Stimulated activated CD8-positive, alpha-beta memory T cell treated with anti-CD3 and anti-CD28 coated beads, Interleukin-15, amount 100 ng/mL, for 1 hour (primary cell): ENCODE measurements at places on chromosomes 1 and 21.

GRCh38 chr1:92567211-92567868 is 80.6 kb upstream of the GFI1 start:
- DNase-seq, result no peak

DNA sequence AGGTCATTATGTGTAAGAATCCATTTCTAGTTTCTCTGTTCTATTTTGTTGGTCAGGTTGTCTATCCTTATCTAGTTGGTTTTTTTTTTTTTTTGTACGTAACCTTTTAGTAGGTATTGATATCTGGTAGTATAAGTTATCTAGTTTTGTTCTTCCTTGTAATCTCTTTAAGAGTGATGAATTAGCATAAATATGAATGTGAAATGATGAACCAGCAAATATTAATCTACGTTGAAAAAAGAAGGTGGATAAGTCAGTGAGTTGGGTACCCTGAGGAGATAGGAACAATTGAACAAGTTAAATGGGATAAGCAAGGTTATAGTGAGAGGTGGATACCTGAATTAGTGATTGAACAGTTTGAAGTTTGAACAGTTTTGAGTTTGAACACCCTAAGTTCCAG is 33.9 kb downstream of the TTC3 start:
- no peak for DNase-seq

DNA sequence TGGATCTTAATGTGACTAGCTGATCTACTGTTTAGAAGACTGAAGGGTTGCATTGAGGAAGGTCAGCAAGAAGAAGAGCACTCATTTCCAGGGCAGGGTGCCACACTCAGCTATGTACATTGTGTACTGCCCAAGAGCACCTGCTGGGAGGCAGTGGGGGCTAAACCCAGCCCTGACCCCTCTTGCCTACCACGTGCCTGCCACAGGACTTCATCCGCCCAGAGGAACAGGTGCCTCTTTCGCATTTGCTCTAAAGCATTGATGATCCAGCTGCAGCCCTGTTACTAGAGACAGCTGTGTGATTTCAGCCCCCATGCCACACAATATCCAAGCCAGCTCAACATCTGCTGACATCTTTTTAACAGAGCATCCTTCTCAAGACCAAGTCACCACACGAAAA is 341.8 kb downstream of the LMX1A start:
- DNase-seq, result no peak

DNA sequence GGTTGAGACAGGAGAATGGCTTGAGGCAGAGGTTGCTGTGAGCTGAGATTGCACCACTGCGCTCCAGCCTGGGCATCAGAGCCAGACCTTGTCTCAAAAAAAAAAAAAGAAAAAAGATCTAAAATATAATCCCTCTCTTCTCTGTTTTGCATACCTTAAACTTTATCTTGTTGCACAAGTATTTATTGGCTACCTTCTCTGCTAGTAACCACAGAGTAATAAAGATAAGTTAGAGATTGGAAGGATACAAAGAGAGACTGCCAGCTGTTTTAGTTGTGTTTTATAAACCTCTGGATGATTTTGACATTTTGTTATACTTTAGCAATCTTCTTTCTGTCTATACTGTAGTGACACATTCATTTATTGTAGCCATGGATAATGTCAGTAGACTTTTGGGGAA is 27.7 kb downstream of the AGO3 start:
- no peak for DNase-seq

DNA sequence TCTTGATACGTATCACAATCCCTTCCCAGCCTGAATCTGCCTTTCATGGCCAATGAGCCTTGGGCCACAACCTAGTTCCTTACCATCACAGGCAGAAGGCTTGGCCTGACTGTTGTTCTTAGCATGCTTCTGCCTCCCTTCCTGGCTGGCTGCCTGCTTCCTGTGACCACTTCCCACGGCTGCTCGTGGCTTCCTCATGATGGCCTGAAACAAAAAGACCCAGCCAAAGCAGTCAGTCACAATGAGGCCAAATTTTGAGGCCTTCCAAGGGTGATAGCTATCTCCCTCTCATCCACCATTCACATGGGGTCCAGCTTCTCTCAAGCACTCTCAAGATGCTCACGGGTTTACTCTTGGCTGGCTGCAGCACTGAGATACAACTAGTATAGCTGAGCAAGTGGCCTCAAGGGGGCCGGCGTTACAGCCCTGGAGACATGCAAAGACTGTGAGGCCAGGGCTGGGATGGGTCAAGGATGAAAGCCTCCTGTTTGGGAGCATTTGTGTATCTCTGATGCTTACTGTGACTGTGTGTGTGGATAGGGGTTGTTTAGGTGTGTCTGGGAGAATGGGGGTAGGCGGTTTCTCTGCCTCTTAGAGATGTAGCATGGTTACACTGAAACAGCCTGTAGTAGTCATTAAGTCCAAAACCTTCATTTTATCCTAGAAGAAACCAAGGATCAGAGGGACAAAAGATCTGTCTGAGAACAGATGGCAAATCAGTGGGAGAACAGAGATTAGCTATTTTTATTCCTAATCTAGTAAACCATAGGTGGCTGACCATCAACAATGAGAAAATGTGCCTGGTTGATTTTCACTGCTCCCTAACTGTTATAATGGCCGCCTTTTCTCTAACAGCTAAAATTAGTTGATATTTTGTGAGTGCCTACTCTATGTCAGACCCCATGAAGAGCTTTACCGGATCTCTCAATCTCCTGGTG is 5.4 kb upstream of the TOE1 start:
- no peak for DNase-seq

GRCh38 chr1:227888404-227889046 is 59.2 kb downstream of the WNT9A start:
- no peak for DNase-seq

DNA sequence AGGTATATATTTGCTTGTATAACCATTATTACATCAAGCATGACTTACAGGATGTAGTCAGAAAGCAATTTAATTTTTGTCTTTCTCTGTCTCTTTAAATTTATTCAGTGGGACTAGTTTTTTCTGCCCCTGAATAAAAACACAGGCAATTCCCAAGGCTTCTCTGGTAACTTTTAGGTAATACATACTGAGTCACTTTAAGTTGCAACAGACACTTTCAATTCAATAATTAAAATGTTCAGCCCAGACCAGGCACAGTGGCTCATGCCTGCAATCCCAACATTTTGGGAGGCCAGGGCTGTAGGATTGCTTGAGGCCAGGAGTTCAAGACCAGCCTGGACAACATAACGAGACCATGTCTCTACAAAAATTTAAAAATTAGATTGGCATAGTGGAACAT is 12.3 kb downstream of the SLC44A3 start:
- DNase-seq, result no peak

- DNase-seq, result no peak
Observed at GRCh38 chr1:21307663-21308305, 17.5 kb upstream of the ECE1 start.

GRCh38 chr1:204935155-204935554 is 64.5 kb downstream of the NFASC start:
- no peak for DNase-seq

- DNase-seq, result no peak
Observed at GRCh38 chr1:1075148-1075935, 1.2 kb upstream of the RNF223 start.

DNA sequence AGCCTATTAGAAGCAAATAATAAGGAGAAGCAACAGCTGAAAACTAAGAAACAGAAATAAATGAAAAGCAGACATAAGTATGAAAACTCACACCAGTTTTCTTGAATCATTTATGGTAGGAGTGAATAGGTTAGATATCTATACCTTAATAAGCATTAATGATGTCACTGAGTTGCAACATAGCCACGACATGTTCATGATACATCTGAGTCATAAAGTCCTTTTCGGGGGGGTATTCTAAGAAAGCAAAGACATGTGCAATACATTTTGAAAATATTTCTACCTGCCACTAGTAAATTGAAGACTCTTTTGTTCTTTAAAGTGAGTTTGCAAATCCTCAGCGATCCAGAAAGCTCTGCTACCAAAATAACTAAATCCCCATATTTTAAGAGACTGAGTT is 7.2 kb downstream of the CD34 start:
- DNase-seq, result no peak

DNA sequence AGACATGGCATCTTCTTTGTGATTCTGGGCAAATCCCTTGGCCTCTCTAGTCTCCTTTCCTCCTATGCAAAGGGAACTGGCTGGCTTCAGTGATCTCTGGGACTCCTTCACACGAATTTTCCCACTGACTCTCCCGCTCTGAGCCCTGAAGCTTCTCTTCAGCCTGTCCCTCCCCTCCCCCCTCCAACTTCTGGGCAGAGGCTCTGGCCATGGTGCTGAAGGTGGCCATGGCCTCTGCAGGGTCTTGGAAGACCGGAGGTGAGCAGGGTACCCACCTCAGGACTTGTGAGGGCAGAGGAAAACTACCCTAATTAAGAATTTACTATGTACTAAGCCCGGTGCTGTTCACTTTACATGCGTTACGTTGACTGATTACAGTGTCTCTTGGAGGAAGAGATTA is 29.4 kb upstream of the POU3F1 start:
- DNase-seq, result no peak

DNA sequence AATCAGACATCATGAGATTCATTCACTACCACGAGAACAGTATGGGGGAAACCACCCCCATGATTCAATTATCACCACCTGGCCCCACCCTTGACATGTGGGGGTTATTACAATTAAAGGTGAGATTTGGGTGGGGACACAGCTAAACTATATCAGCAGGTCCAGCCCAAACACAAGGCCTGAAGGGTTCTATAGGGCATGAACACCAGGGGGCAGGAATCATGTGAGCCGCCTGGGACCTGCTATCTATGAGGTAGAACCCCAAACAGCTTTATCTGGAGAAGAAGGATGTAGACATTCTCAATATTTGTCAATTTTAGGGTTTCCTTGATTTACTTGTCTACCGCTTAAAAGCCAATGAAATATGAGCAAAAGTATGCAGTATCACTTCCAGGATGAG is 294.9 kb upstream of the DEPDC1 start:
- no peak for DNase-seq

- no peak for DNase-seq
Observed at GRCh38 chr21:17491716-17492414, 21.0 kb upstream of the CXADR start.

GRCh38 chr21:42144679-42145568 is 73.8 kb downstream of the UMODL1 start:
- no peak for DNase-seq

DNA sequence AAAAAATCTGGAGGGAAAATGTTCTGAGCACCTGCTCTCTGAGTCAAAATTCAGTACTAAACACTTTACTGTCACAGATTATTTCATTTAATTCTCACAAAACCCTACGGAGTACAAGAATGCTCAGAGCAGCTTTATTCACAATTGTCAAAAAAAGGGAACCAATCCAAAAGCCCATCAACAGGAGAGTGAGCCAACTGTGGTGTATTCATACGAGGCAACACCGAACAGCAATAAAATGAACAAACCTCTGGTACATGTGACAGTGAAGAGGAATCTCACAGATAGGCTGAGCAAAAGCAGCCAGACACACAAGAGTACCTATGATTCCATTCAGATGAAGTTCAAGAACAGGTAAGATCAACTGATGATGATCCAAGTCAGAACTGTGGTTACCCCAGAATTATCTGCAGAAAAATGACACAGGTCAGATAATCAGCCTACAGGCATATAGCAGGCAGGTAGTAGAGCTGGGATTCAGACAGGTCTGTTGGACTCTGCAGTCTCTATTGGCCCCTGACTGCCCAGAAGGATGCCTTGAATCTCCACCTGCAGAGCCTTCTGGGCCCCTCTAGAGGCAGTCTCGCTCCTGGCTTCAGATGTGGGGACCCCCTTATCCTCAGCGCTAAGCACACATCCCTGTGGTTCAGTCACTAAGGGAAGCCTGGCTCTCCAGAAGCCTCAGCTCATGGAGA is 19.2 kb downstream of the SLC9A1 start:
- no peak for DNase-seq

DNA sequence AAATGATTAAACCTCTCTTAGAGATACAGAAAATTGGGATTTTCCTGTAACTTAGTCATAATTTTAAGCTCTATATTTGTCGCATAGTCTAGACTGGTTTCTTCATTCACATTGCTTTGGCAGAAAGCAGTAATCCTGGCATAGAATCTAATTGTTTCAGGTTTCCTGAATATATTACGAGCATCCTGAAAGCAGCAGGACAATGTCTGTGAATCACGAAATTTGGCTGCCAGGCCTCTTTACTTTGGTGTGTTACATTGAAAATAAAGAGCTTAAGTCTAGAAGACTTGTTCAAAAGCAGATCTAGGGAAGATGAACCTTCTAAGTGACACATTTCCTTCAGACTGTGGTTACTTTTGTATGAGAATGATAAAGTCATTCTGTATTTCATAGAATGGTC is 72.2 kb downstream of the TDRD5 start:
- no peak for DNase-seq

GRCh38 chr1:212596798-212597197 is 11.8 kb upstream of the ATF3 start:
- DNase-seq, result no peak

DNA sequence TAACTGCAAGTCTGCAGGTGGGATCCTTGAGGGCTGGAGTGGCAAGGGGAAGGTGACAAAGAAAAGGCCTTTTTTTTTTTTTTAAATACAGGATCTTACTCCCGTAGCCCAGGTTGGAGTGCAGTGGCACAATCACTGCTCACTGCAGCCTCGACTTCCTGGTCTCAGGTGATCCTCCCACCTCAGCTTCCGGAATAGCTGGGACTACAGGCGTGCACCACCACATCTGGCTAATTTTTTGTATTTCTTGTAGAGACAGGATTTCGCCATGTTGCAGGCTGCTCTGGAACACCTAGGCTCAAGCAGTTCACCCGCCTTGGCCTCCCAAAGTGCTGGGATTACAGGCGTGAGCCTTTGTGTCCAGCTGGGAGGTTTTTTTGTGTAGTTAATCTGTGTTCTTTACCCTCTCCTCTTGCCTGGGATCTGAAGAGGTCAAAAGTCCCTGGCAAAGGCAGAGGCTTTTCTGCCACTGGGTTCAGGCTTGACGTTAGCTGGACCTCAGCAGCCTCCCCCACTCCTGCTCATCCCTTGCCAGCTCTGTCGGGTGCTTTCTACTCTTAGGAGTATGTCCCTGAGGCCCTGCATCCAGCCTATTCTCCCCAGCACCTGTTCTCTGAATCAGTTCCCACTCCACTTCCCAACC is 5.2 kb downstream of the IL6R start:
- no peak for DNase-seq

DNA sequence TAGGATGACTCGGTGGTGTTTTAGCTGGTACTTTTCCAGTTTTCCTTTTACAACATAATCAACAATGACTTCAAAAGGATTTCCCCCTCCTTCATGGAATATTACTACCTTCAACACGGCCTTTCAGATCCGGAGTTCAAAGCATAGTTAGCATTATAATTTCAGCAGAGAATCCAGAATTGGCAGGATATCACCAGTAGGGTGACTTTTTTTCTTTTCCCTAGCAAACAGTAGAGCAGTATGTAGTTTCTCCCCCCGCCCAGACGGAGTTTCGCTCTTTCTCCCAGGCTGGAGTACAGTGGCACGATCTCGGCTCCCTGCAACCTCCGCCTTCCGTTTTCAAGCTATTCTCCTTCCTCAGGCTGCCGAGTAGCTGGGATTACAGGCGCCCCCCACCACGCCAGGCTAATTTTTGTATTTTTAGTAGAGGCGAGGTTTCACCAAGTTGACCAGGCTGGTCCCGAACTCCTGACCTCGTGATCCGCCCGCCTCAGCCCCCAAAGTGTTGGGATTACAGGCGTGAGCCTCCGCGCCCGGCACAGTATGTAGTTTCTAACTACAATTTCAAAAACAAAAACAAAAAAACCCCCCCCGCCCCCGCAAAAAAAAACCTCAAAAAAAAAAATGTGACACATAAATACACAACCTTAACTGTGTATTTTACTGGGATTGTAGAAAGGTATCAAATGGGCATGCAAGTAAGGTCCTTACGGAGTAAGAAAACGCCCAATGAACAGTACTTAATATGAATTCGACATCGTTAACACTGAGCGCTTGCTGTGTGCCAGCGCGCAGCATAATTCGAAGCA is 1.5 kb upstream of the COX20 start:
- no peak for DNase-seq
